ENCODE measurements at places on chromosomes 1 and 21. TPM values are rescaled to one million over a fixed set of nuclear protein-coding genes. Genes with fewer than 3 reads are reported as not detected.

DNA sequence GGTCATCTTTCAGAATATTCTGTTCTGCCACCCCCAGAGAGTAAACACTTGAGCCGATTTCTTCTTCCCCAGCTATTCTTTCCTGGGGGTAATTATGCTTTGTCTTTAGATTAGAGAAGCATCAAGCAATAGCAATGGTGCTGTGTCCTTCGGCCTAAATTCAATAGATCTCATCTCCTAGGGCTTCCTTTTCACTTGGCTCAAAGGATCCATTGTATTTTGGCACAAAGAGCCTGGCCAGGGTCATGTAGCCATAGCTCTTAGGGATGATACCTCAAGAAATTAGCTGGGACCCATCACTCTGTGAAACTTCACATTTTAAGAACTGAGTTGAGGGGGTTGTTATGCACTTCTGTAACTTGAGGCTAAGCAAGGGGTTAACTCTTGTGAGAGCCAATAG is 27.0 kb downstream of the MRPS6 start:
- H3K4me3 ChIP-seq: no peak overlapping the region
- H3K4me1 ChIP-seq: peaks cover 6% of the 10 kb centered on the region
- H3K36me3 ChIP-seq: no peaks in the 10 kb centered on the region
- no peak for DNase-seq
- no peak overlapping the region for H3K27ac ChIP-seq

SLC1A7 gene
- total RNA-seq: not detected

- DNase-seq: no peak
- no peaks in the 10 kb centered on the region for H3K36me3 ChIP-seq
- H3K27me3 ChIP-seq: no peaks in the 10 kb centered on the region
- no peak overlapping the region for H3K27ac ChIP-seq
These were observed 138.0 kb upstream of the TNR start for GRCh38 chr1:175881246-175881976.

ITPKB gene
- 21.1 TPM for total RNA-seq

DNA sequence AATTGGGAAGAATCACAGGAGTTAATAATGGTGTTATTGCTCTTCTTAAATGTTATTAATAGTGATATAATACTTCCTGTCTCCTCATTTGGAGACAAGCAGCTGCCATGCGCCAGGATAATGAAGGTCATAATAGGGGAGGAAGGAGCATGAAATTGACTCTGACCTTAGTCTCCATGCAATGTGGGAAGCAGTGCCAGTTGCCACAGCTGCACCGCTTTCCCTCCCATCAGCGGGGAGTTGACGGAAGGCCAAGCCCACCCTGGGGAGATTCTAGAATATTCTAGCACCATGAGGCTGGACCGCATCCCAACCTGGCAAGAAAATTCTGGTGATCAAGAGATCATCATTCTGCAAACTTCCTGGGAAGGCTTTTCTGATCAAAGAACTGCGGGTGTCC is 11.0 kb upstream of the OLIG1 start:
- H3K27me3 ChIP-seq: no peaks in the 10 kb centered on the region
- no peak overlapping the region for H3K4me3 ChIP-seq
- no peak for DNase-seq
- H3K4me1 ChIP-seq: peaks cover 8% of the 10 kb centered on the region
- no peak overlapping the region for H3K27ac ChIP-seq
- H3K36me3 ChIP-seq: no peaks in the 10 kb centered on the region

DNA sequence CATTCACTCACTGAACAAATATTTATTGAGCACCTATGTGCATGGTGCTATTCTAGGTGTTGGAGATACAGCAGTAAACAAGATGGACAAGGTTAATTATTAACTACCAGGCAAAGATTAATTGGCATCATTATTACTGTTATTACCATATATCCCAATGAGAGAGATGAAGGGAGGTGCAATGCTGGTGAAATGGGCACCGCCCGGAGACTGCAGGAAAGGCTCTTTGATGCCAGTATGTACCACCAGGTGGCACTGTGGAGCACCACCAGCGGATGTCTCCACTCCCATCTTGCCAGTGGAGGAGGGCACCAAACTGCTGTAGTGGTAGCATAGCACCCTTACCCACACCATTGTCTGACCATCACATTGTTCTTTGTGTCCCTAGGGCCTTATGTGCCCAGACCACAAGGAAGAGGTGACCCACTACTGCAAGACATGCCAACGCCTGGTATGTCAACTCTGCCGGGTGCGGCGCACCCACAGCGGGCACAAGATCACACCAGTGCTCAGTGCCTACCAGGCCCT is 3.0 kb downstream of the TRIM46 start:
- H3K27me3 ChIP-seq: no peaks in the 10 kb centered on the region
- peak; percentile 90 for DNase-seq
- peaks cover 19% of the 10 kb centered on the region for H3K4me1 ChIP-seq
- no peaks in the 10 kb centered on the region for H3K36me3 ChIP-seq
- no peak overlapping the region for H3K27ac ChIP-seq

BEND5 gene
- total RNA-seq: 8.6 TPM

TBX15 gene
- total RNA-seq: not detected

SPRR3 gene
- not detected for total RNA-seq

DNA sequence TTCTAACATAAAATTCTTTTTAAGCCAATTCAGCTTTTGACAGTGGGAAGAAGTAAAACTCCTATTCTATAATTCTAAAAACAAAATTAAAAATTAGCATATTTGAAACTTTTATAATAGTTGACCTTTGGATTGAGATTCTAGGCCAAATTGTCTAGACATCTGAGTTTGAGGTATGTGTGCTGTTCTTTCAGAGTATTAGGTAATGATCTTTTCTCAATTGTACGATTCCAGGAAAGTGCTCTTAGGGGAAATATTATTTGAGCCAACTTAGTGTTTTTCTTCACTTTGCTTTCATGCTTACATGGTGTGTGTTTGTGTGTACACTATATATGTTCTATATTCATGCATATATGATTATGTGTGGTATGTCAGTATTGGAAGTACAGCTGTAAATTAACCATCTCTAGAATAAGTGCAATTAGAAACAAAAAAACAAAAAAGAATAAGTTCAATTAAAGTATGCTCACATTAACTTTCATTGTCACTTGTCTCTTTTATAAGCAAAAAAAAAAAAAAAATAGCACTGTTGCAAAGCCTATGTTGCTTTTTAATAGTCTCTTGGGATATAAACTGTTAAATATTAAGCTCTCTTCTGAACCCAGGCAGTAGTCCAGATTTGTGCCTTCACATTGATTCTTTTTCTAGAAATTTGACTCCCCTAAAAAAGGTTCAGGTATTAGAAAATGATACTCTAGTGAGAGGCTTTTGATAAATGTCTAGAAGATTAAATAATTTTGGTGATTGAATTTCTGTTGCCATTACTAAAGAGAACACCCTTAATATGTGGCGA is 132.2 kb downstream of the ATP5PO start:
- no peaks in the 10 kb centered on the region for H3K27me3 ChIP-seq
- H3K27ac ChIP-seq: no peak overlapping the region
- no peaks in the 10 kb centered on the region for H3K36me3 ChIP-seq
- no peak overlapping the region for H3K4me3 ChIP-seq
- H3K4me1 ChIP-seq: no peaks in the 10 kb centered on the region
- no peak for DNase-seq

- no peak overlapping the region for H3K4me3 ChIP-seq
- no peaks in the 10 kb centered on the region for H3K27me3 ChIP-seq
- peaks cover 30% of the 10 kb centered on the region for H3K4me1 ChIP-seq
- peak; percentile 49 for DNase-seq
- no peaks in the 10 kb centered on the region for H3K36me3 ChIP-seq
These were observed 8.2 kb upstream of the IL22RA1 start for GRCh38 chr1:24151175-24151533.

DNA sequence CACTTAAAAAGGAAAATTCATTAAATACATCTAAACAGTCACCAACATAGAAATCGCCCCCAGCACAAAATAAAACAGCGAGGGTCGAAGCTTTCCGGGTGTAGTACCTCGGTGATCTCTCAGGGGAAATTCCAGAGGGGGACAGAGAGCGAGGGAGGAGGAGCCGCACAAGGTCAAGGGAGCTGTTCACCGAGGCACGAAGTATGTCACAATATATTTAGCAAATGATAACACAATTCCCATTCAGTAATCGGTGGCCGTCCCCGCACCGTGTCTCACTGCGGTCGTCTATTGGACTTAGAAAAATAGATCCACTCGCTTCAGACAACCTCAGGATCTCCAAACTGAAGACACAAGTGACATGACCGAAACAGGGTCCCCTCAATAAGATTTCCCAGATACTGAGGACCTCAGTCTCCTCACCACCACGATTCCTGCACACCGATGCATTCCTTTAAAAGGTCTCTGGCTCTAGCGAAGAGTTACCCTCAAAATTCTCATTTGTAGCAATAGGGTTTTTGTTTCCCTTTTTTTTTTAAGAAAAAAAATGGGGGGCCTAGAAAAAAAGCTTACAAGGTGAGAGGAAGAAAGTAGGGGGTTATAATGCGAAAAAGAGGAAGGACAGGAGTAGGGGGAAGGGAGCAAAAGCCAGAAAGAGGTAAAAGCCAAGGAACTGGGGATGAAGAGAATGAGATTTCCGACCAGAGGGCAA is 1.1 kb downstream of the LPGAT1 start:
- H3K27me3 ChIP-seq: no peaks in the 10 kb centered on the region
- peaks cover 18% of the 10 kb centered on the region for H3K4me1 ChIP-seq
- no peak overlapping the region for H3K27ac ChIP-seq
- peak; percentile 38 for DNase-seq
- peak overlapping the region; percentile 58 for H3K4me3 ChIP-seq

- no peak overlapping the region for H3K4me3 ChIP-seq
- no peaks in the 10 kb centered on the region for H3K27me3 ChIP-seq
- H3K27ac ChIP-seq: no peak overlapping the region
- H3K36me3 ChIP-seq: no peaks in the 10 kb centered on the region
- no peak for DNase-seq
These were observed 132.7 kb downstream of the PLPPR4 start for GRCh38 chr1:99397029-99397428.

DNA sequence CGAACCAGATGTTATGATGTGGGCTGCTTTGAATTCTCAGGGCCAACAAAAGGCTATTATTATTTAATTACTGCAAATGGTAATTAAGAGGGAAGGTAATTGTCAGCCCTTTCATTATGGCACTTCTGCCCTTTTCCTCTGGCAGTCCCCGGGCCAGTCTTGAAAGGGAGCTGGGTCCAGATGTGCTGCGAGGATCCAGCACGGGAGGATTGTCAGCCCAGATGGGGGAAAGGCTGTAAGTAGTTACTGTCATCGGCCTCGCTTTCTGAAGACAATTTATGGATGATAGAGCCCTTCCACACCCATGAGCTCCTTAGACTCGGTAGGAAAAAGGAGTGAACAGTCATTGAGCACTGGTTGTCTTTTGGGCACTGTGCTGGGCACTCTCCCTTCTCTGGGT is 8.7 kb upstream of the ZNF362 start:
- DNase-seq: no peak
- H3K27ac ChIP-seq: no peak overlapping the region
- no peak overlapping the region for H3K4me3 ChIP-seq
- H3K4me1 ChIP-seq: no peaks in the 10 kb centered on the region
- H3K36me3 ChIP-seq: no peaks in the 10 kb centered on the region

KIF26B gene
- 0.78 TPM for total RNA-seq

DNA sequence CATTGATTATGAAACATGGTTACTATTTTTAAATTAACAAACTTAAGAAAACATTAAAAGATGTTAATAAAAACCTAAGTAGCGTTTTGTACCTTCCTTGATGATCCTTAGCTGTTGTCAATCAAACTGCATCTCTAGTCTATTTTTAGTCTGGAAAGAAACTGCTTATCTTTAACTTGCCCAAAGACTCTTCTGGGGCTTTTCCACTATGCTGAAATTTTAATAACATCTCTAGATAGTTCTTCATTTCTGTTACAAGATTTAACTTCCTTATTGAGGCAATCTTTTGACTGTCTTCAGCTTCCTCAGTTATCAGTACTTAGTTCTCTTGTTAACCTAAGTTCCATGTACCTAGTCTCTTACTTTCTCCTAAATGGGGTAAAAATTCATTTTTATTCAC is 135.9 kb upstream of the HMCN1 start:
- H3K27me3 ChIP-seq: no peaks in the 10 kb centered on the region
- no peak for DNase-seq
- no peaks in the 10 kb centered on the region for H3K36me3 ChIP-seq
- H3K4me1 ChIP-seq: peaks cover 19% of the 10 kb centered on the region
- H3K4me3 ChIP-seq: no peak overlapping the region
